ENCODE measurements at places on chromosomes 1 and 21.
A peak's percentile ranks its signal among the peaks of the same experiment; 100 is the strongest.

DNA sequence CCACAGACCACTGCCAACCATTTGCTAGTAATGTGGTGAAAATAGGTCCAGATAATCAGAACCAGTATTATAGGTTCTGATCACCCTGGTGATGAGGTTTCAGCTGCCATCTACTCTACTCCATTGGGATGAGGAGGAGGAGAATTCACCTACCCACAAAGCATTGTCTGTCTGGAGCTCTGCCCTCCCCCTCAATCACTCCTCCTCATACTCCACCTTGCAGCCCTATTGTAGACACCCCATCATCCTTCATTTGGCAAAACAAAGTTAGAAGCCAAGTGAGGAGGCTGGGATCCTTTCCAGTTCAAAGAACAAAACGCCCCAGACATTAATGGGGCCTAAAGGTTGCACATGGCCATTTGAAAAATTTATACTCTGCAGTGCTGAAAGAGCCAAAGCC lies 157.4 kb upstream of the L1TD1 start:
- DNase-seq = no peak

- no peak for DNase-seq
These were observed 32.3 kb downstream of the SYF2 start for GRCh38 chr1:25199819-25200620.

DNA sequence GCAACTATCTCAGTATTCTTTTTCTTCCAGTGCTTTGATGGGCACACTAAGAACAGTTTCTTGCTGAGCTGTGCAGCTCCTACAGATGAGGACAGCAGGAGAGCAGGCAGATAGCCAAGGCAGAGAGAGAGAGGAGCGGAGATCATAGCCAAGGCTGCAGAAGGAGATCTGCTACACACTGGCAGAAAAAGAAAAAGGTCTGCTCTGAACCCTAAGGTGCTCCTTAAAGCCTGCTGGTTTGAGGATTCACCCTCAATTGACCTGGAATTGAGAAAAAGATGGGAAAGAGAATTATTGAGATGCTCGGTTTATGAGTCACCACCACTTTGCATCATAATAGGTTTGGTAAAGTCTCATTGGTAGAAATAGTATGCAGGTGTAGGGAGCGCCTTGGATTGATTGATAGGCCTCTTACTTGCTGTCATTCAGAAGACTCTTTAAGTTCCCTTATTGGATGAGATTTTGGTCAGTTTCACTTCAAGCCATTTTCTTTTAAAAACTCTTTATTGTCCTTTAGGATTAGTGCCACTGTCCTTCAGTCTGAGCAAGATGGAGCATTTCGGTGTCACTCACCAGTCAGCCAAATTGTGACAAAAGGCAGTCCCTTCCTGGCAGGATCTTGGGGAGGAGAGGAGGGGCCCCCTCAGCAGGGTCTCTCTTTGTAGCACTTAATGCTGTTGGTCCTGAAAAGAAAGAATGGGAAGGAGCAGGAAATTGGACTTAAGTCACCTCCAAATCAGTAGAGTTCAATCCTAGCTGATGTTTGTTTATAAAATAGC lies 685.0 kb downstream of the ADGRL2 start:
- peak; percentile 44 for DNase-seq

GRCh38 chr1:185448591-185449186 lies 131.6 kb upstream of the IVNS1ABP start:
- no peak for DNase-seq

DNA sequence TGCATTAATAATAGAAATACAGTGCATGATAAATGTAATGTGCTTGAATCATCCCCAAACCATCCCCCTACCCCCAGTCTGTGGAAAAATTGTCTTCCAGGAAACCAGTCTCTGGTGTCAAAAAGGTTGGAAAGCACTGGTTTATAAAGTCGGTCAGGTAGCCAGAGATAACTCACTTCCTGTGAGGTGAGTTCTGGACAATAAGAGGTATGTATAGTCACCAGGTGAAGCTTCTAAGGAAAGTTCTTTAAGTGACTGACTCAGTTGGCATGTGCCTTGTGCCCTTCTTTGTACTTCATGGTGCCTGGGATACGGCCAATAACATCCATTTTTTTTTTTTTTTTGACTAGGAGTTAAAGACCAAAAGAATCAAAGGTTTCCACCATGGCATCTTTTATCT lies 103.7 kb downstream of the GPATCH2 start:
- DNase-seq = no peak

DNA sequence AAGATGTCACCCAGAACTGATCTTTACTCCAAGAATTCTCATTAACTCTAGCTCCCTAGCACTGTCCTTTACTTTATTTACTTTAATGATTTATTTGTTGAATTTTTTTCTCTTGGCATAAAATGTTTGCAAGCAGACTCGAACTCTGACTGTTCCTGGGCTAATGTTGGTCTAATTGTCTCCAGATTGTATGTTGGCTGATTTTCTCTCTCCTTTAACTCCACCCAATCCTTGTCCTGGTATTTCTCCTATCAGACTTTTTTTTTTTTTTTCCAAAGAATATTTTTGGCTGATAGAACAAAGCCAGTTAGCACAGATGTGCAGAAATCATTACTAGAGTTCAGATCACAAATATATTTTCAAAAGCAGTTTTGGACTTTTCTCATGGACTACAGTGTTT lies 82.6 kb downstream of the ATF6 start:
- no peak for DNase-seq

DNA sequence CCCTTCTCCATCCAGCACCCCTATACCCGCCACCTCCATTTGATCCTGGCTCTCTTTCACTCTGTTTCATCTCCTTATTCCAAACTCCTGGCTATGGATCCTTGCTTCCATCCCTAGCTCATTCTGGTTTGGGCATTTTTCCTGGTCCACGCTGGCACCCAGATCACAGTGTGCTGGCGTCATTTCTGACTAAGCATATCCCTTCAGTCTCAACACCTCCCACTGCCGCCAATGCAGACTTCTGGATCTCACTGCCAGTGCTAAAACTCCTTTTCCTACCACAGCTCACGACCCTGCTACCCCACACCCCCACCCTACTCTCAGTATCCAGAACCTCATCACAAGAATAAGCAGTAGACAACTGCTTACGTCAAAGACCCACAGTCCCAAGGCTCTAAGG lies 16.3 kb downstream of the SEC16B start:
- DNase-seq = no peak

DNA sequence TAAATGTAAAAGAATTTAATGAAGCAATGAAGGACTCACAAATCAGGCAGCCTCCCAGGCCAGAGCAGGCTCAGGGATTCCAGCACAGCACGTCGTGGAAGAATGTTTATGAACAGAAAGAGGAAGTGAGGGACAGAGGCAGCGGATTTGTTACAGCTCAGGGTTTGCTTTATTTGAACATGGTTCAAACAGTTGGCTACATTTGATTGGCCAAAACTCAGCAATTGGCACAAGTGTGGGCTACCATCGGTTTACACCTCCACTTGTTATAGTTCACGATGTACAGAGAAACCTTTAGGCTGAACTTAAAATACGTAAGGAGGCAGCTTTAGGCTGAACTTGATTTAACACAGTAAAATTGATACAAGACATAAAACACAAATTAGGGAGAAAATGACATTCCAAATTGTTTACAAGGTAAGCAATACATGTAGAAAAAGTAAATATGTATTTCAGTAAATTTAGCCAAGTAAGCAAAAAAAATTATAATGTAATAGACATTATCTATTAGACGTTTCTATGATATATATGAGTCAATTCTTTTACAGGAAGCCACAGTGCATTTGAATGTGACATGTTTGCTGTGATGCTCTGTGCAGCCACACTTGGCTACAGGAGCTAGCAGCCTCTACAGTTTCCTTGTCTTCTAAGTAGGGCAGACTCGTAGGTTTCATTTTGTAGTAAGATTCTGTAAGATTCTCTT lies 126.5 kb downstream of the ADSS2 start:
- DNase-seq = no peak

GRCh38 chr1:29948581-29948980 lies 712.3 kb downstream of the PTPRU start:
- DNase-seq = no peak

DNA sequence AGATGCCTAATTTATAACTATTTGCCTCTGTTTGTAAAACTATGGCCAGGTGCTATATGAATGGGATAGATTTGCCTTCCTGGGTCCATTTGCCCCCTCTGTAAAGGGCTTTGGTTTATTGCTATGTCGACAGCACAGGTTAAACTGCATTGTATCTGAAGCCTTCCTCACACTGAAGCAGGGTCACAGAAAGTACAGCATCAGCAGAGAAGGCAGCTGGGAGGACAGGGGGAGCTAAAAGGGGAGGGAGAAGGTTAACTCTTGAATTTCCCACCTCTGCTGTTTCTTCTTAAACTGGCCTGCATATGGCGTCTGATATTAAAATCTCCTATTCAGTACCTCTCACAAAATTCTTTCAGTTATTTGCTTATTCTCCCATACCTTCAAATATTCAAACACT lies 297.4 kb downstream of the TM2D1 start:
- no peak for DNase-seq

DNA sequence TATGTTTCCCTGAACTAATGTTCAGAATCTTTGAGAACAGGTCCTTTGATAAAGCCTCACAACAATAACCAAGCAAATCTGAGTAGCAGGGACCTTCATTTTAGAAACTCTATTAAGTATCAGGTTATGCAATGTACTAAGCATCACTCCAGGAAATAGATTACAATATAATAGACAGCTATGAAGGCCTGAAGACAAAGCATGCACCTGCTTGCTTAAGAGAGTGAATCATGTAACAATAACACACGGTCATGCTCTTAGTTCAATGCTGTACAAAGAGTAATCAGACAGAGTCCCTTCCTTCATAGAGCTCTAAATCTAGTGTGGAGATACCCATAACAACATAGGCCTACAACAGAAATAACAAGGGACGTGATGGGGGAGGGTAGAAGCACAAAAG lies 8.1 kb upstream of the CMPK1 start:
- DNase-seq = no peak

- DNase-seq = no peak
These were observed 2.8 kb downstream of the CERS2 start for GRCh38 chr1:150971583-150972416.

DNA sequence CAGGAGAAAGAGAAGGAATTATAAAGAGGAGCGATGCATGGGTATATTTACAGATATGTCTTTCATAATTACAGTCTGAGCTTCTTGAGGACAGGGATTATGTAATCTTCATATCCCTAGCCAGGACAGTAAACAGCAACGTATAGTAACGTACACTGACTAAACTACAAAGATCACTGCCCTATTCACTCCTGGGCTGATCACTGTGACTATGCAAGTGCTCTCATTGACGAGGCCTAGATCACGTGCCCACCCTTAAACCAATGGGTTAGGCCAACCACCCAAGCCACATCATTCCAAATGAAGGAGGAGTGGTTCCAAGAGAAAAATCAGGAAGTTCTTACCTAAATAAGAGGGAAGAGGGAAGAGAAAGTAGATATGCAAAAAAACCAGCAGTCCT lies 18.5 kb downstream of the PIK3R3 start:
- DNase-seq = no peak

GRCh38 chr1:228142155-228142691 lies 2.1 kb downstream of the GUK1 start:
- no peak for DNase-seq

DNA sequence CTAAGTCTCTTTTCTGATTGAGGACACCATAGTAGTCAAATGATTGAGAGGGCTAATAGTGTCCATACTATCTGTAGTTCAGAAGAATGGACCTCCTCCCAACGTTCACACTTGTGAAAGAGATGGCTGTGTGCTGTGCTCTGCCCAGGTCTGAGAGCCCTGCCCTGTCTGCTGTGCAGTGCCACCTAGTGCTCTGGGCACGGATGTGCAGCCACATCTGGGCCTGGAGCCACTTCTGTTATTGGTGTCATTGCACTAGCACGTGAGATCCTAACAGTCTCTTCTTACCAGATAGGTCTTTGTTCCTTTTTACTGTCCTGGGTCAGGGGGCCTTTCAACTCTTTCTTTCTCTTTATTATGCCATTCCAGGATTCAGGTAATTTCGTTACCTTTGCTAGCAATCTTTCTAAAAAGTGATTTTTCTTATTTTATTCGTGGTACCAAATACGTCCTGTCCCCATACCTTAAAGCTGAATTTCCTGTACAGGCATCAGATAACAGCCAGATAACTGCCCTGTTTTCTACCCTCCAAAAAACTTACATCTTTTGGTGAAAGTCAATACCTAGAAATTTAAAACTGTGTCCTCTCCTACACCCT lies 21.7 kb downstream of the INTS3 start:
- DNase-seq = no peak

- no peak for DNase-seq
These were observed 24.0 kb upstream of the ADARB1 start for GRCh38 chr21:45050345-45050796.

GRCh38 chr1:229819091-229819490 lies 193.0 kb downstream of the URB2 start:
- no peak for DNase-seq

- DNase-seq = no peak
These were observed 51.1 kb downstream of the KCNH1 start for GRCh38 chr1:211082824-211083223.

- DNase-seq = no peak
These were observed 7.0 kb downstream of the HSPG2 start for GRCh38 chr1:21930080-21930571.

- DNase-seq = peak; percentile 67
These were observed at the start of gene NDUFS5 for GRCh38 chr1:39026051-39026865. Gene NDUFS5 (plus strand): TSS chr1:39026350. CDS start chr1:39028725, 2,375 bp downstream.

Data from mesothelial cell of epicardium (in vitro differentiated cells).